ENCODE measurements at places on chromosomes 2 and 18.
A peak's percentile ranks its signal among the peaks of the same experiment; 100 is the strongest.

DNA sequence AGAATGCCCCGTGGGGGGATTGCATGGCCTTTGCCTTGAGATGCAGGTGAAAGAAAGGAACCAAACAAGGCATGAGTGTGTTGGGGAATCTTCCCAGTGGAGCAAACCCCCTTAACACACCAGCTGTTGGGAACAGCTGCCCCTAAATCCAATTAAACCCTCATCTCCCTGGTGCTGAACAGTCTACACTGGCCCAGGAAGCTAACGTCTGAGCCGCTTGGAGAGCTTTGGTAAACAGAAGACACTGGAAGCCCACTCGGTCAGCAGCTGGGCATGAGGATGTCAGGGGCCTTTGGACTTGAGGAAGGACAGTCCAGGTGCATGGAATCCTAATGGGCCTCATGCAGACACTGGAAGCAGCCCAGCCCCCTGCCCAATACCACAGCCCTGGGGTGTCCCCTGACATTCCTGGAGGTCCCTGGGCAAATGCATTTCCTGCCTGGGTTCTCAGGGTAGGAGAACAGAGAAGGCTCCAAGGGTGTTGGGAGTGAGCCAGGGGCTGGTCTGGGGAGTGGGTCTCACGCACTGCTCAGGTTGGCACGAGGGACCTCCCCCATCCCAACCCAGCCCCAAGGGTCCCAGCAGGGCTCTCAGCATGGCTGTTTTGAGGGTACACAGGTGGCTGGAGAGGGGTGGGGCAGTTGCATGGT, 37.7 kb downstream of the GBX2 start:
- H3K36me3 ChIP-seq: peaks cover 18% of the 10 kb centered on the region
- no peak overlapping the region for H3K27ac ChIP-seq
- no peak overlapping the region for H3K4me3 ChIP-seq
- DNase-seq: no peak

DNA sequence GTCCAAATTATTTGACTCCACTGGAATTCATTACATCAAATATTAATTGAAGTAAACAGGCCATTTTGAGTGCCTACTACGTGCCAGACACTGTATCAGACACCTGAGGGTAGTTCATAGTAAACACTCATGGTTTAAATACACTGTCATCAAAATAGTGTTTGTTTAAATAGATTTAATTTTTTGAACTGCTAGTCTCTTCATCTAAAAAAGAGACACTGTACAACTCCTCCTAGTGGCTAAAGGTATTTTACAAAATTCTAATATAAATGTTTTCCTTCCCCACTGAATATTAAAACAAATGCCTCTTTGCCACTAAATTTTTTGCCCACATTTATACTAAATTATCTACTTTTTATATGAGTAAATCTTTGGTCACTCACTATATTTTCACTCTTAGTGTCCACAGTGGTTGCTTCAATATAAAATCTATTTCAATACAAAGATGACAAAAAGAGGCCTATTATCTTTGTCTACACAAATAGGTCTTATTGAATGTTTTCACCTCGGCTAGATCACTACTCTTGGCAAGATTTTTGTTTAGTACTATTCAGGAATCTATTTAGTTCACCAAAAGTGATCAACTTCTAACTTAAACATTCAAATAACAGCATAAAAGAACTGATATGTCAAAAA, 122.1 kb downstream of the TMEM247 start:
- H3K4me1 ChIP-seq: no peaks in the 10 kb centered on the region
- H3K36me3 ChIP-seq: peaks cover 9% of the 10 kb centered on the region
- no peak overlapping the region for H3K27ac ChIP-seq
- DNase-seq: peak; percentile 17
- H3K4me3 ChIP-seq: no peak overlapping the region

DNA sequence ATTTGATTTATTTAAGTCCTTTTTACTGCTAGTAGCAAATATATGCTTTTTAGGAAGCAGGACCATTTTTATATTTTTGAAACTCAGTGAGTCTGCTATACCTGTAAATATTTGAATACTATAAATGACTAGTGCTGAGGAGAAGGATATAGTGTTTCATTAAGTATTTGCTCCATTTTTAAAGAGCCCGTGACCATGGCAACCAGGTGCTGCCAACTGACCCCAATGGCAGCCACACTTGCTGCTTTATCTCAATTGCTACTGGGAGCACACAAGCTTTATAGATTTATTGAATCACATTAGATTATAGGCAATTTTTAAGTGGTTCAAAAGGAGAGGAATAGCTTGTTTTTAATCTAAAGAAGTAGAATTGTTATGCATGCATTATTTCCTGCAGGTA, 142.0 kb downstream of the SCG2 start:
- H3K27ac ChIP-seq: no peak overlapping the region
- H3K4me1 ChIP-seq: peaks cover 1% of the 10 kb centered on the region
- H3K36me3 ChIP-seq: no peaks in the 10 kb centered on the region
- no peak overlapping the region for H3K4me3 ChIP-seq

- no peak for DNase-seq
- H3K27me3 ChIP-seq: no peaks in the 10 kb centered on the region
- H3K27ac ChIP-seq: no peak overlapping the region
- H3K4me1 ChIP-seq: no peaks in the 10 kb centered on the region
Measured at GRCh38 chr2:234033885-234034284, 16.6 kb upstream of the SPP2 start.

- no peak overlapping the region for H3K4me3 ChIP-seq
- DNase-seq: peak; percentile 86
- H3K36me3 ChIP-seq: peaks cover 13% of the 10 kb centered on the region
Measured at GRCh38 chr2:69046221-69046662, 33.3 kb downstream of the ANTXR1 start.

- H3K4me3 ChIP-seq: peak overlapping the region; percentile 36
- no peaks in the 10 kb centered on the region for H3K27me3 ChIP-seq
- H3K27ac ChIP-seq: no peak overlapping the region
- H3K36me3 ChIP-seq: no peaks in the 10 kb centered on the region
- DNase-seq: no peak
- H3K4me1 ChIP-seq: peaks cover 23% of the 10 kb centered on the region
Measured at GRCh38 chr2:85503168-85503850, 35.7 kb upstream of the MAT2A start.

GRCh38 chr2:27118525-27119329, at the start of gene CGREF1:
Gene CGREF1 (minus strand): TSS chr2:27119128. CDS start chr2:27104366, 14,762 bp downstream.
- peak within 1 kb of the TSS; percentile 83 for H3K4me3 ChIP-seq
- H3K27me3 ChIP-seq: peaks cover 36% of the 10 kb centered on the region
- DNase-seq: no peak
- no peak within 1 kb of the TSS for H3K27ac ChIP-seq
- peaks cover 16% of the 10 kb centered on the region for H3K4me1 ChIP-seq

DNA sequence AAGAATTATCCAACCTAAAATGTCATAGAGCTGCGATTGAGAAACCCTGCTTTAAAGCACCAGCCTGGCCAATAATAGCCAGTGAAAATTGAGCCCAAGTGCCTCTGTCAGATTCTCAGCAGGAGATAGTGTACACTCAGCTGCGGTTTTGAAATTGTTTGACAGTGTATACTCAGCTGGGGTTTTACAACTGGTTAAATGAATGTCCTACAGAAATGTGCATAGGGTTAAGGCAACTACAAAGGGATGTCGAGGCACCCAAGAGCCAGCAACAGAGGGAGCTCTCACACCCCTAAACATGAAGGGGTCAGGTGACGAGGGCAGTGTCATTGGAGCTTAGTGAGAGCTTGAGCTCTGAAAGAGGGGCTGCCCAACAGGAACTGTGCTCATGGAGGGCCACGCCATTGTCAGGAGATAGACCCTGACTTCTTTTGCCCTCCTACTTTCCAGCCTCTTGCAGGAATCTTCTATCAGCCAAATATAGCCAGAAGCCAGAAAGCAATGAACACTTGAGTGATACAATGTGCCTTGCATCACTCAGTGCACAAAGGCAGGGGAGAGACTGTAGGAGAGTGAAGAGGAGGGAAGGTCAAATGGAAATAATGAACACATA, 15.1 kb downstream of the ACTG2 start:
- no peak overlapping the region for H3K4me3 ChIP-seq
- no peak for DNase-seq
- H3K27ac ChIP-seq: peak overlapping the region; percentile 96
- H3K4me1 ChIP-seq: peaks cover 13% of the 10 kb centered on the region
- H3K27me3 ChIP-seq: no peaks in the 10 kb centered on the region

DNA sequence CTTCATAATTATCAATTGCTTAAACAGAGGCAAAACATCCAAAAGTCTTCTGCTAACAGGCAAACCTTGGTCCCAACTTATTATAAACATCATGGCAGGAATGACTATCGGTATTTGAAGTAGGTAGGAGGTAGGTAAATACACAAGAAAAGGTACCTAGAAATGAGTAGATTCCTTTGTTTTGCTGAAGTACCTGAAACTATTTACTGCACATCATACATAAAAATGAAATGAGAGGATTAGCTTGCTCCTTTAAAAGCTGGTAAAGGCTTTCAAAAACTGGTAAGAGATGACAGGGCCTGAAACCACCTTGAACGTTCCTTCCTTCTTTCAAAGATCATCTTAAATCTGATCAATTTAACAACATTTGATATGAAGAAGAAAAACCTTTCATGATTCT, 55.2 kb upstream of the MAPRE2 start:
- H3K27me3 ChIP-seq: no peaks in the 10 kb centered on the region
- no peak overlapping the region for H3K27ac ChIP-seq
- H3K4me3 ChIP-seq: no peak overlapping the region
- H3K4me1 ChIP-seq: no peaks in the 10 kb centered on the region
- DNase-seq: no peak
- H3K36me3 ChIP-seq: no peaks in the 10 kb centered on the region

DNA sequence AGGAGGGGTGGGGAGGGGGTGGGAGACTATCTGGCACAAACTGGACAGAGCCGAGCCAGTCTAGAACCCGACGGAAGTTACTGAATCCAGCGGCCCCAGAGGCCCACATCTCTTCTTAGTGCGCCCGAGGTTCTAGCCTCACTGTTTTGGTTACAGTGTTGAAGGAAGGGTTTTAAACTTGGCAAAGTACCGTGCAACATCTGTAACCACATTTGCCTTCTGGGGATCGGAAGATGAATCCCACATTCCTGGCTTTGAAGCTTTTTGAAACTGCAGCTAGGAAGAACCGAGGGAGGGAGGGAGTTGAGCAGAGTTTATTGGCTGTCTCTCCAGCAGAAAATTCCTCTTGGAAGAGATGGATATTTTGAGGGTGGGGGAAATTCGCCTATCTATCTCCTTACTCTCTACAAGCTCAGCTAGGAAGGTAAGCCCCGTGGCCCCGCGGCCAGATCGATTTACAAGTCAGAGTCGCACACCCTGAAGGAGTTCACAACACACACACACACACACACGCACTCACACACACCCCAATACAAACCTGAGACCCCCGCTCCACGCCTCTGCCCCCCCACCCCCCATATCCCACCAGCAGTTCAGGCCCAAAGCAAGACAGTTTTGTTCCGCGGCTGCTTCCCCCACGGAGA, 1.0 kb downstream of the ACVR1 start:
- H3K27me3 ChIP-seq: no peaks in the 10 kb centered on the region
- DNase-seq: peak; percentile 82
- H3K27ac ChIP-seq: peak overlapping the region; percentile 88
- H3K4me3 ChIP-seq: peak overlapping the region; percentile 98
- no peaks in the 10 kb centered on the region for H3K36me3 ChIP-seq
- H3K4me1 ChIP-seq: peaks cover 5% of the 10 kb centered on the region

- peaks cover 75% of the 10 kb centered on the region for H3K36me3 ChIP-seq
- H3K4me3 ChIP-seq: no peak overlapping the region
- no peaks in the 10 kb centered on the region for H3K27me3 ChIP-seq
Measured at GRCh38 chr2:36480028-36480427, 117.9 kb downstream of the FEZ2 start.

DNA sequence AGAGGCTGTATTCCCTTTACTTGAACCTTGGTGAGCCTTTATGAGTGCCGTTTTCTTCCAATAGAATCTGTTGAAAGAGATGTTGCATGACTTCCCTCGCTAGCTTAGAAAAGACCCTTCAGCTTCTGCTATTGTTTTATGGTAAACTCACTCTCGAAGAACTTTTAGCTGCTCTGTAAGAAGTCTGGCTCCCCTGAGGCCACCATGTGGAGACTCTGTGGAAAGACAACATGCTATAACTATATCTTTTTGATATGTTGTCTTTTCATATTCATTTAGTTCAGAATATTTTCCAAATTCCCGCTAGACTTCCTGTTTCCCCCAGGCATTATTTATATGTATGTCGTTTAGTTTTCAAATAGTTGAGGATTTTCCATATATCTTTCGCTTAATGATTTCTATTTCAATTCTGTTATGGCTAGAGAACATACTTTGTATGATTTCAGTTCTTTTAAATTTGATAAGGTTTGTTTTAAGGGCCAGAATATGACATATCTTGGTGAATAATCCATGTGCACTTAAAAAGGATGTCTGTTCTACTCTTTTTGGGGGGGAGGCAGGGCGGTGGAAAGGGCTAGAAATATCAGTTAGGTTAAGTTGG, 64.1 kb downstream of the PTPN4 start:
- H3K27me3 ChIP-seq: no peaks in the 10 kb centered on the region
- no peak overlapping the region for H3K4me3 ChIP-seq
- DNase-seq: peak; percentile 53

DNA sequence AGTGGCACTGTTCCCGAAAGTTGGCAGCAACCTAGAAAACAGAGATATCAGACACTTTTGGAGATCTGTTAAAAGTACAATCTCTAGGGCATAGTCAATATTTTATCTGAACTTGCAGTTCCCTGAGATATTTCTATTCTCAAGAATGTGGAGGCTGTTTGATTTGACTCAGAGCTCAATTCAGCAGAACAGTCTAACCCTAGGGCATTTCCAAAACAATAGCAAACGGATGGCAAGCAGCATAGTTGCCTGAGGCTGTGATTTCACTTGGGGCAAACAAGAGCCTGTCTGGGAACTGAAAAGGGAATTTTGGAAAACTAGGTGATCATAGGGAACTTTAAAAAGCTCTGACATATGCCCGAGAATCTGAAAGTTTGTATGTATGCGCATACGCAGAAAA, 772.8 kb upstream of the LRRTM1 start:
- no peaks in the 10 kb centered on the region for H3K4me1 ChIP-seq
- no peak overlapping the region for H3K4me3 ChIP-seq
- H3K27ac ChIP-seq: no peak overlapping the region
- H3K36me3 ChIP-seq: no peaks in the 10 kb centered on the region
- DNase-seq: no peak

- H3K27ac ChIP-seq: no peak overlapping the region
- no peaks in the 10 kb centered on the region for H3K4me1 ChIP-seq
- H3K27me3 ChIP-seq: no peaks in the 10 kb centered on the region
- H3K4me3 ChIP-seq: no peak overlapping the region
- no peak for DNase-seq
- H3K36me3 ChIP-seq: no peaks in the 10 kb centered on the region
Measured at GRCh38 chr2:158403237-158403636, 53.3 kb downstream of the CCDC148 start.
